ENCODE measurements at places on chromosomes 7 and 10.

DNA sequence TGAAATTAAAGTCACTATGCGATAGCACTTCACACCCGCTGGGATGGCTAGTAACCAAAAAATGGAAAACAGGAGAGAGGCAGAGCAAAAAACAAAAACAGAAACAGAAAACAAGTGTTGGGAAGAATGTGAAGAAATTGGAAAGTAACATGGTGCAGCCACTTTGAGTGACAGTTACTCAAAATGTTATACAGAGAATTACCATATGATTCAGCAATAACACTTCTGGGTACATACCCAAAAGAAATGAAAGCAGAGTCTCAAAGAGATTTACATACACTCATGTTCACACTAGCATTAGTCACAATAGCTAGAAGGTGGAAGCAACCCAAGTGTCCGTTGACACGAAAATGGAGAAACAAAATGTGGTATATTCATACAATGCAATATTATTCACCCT is 88.6 kb upstream of the KCNIP2 start:
- no peak for DNase-seq

- peak; percentile 24 for DNase-seq
Observed at GRCh38 chr10:84427903-84428650, 99.7 kb downstream of the CCSER2 start.

- DNase-seq: no peak
Observed at GRCh38 chr7:135510592-135511183, 786 bp upstream of the CNOT4 start.

DNA sequence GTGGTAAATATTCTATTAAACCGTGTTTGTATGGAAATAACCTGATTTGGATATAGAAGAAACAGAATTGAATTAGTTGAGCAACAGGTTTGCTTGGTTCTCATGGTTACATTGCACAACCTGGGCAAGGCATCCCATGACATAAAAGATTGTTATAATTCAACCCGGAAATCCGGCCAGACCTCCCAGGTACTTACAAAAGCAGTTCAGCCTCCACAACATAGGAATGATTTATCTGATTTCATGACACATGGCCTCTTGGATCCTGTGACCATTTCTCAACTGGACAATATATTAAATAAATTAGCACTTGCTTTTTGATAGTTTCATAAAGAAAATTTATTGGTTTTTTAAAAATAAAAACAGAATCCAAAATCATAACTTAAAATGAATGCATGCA is 55.1 kb upstream of the PTPN12 start:
- DNase-seq: no peak

- no peak for DNase-seq
Observed at GRCh38 chr10:19546224-19546623, 270.0 kb upstream of the PLXDC2 start.

DNA sequence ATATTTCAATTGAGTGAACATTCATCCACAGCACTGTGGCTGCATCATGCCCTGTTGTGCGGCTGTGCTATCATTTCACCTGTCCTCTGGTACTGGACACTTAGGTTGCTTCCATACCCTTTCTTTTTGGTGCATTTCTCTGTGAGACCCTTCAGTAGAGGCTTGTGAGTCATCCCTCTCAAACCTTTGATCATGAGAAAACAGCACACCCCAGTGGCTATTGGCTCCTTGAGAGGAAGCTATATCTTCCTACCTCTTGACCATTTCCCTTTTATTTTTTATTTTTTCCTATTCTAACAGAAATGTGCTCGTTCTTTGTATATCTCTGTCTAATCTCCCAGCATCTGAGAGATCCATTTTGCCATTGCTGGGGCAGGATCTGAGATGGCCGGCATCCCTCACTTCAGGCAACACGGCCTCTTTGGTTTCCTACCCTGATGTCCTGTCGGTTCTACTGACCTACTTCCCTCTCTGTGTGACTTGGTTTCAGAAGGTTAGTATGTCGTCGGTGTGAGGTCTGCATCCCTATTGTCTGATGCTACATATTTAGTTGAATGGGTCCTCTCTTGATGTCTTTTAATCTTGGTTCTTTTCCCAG is 23.8 kb upstream of the PIK3AP1 start:
- no peak for DNase-seq

GRCh38 chr7:84277628-84278224 is 83.1 kb upstream of the SEMA3A start:
- DNase-seq: peak; percentile 64

DNA sequence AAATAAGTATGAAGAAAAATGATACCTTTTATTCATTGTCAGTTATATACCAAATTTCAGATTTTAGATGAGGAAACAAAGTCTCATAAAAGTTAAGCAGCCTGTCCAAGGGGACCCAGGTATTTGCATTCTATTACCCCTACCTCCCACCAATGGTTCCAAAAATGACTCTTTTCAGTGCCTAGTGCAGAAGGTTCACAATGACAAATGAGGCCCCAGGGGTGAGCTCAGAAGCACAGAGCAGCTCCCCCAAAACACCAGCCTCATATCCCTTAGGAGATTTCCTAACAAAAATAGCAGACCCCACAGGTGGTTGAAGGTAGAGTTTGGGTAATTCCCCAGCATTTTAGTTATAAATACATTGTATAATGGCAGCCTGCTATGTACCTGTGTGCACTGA is 168.6 kb downstream of the REEP3 start:
- no peak for DNase-seq

DNA sequence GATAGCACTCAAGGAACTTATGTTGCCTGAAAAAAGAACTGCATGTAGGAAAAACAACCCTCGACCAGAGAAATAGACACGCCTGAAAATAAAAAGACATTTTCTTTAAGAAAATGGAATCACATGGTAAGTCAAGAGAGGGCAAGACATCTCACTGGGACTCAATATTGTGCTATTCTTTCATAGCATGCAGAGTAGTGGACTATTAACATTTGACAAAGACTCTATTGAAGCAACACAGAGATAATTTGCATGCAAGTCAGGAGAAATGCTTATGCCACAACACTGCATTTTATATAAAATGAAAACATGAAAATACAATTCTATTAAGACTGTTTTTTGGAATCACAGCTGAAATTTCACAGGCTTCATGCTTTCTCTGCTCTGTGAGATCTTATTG is 77.9 kb upstream of the RHOBTB1 start:
- DNase-seq: no peak

- DNase-seq: peak; percentile 73
Observed at GRCh38 chr10:50417886-50418830, 166.8 kb upstream of the ASAH2 start.

GRCh38 chr7:44796034-44796503 is 412 bp upstream of the PPIA start:
- no peak for DNase-seq

DNA sequence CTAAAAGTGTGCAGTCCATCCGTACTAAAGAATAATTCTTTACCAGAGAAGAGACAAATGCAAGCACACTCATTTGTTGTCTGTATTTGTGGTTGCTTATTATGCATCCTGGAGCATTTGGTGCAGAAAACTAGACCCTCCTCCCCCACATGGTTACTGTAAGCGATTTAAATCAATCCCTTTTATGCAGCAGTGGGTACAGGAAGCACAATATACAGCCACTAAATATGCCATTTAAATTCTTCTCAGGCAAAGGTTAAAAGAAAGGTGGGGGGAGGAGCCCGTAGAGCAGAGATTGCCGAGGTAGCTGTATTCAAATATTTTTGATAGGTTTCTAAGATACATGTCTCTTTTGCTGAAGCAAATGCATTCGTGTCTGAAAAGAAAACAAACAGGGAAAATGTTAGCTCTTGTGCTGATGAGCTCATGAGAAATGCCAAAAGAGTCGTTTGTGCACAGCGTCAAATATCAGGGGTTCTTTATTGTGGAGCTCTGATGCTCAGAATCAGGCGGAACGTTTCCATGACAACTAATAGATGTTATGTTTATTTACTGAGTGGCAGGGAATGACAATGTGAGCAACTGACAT is 131.3 kb upstream of the NPVF start:
- no peak for DNase-seq

DNA sequence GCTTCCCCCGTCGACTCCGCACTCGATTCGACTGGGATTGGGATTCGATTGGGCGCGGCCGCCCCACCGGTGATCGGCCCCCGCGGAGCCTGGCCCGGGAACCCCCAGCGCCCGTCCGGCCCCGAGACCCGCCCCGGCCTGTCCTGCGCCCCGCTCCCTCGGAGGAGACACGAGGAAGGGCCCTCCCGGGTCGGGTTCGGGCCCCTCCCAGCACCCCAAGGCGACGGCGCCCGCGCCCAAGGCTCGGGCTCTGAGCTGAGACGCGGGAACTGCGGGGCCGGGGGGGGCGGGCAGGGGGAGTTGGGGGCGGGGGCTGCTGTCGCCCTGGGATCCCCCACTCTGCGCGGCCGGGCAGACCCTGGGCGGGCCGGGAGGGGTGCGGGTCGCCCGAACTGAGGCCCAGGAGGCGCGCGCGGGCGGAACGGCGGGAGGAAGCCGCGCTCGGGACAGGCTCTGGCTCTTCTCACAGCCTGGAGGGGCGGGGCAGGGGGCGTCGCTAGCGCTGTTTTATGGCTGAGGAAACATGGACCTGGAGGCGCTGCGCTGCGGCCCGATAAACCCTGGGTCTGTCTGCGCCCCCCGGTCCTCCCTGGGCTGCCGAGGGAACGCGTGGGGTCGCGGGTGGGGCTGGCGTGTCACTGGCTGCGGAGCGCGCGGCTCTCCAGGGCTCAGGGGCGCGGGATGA is 1.7 kb upstream of the NKX6-2 start:
- DNase-seq: peak; percentile 73

DNA sequence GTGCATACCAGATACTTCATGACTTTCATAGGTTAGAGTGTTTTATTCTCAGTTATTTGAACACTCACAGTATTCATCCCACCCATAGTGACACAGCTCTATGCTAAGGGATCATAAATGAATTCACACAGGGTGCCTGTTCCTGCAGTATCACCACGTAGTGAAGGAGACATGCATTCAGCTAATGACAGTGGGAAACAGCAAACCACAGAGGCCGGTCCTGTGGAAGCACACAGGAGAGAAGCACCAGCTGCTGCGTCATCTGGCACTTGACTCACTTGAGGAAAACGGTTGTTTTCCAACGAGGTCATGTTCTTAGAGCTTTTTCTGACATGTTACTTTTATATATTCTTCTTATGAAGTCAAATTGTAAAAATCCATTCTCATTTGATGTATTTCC is 73.0 kb downstream of the UBE3C start:
- DNase-seq: no peak

DNA sequence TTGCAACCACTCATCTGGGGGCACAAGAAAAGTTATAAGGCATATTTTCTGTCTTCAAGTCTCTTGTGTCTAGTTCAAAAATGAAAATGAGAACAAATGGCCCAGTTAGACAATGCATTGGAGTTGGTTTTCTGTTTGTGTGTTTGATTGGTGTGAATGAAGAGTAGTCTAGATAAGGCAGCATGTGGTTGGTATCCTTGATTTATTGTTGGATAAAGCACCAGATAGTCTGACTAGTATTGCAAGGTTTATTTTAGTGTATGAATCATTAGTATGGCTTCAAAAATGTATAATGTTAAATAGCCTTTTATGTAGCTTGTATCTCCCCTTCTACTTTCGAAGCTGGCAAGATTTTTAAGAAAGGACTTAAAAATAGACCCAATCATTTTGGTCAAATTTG is 237.3 kb downstream of the CDK14 start:
- no peak for DNase-seq

GRCh38 chr10:122310311-122311050 is 39.4 kb downstream of the BTBD16 start:
- DNase-seq: no peak

DNA sequence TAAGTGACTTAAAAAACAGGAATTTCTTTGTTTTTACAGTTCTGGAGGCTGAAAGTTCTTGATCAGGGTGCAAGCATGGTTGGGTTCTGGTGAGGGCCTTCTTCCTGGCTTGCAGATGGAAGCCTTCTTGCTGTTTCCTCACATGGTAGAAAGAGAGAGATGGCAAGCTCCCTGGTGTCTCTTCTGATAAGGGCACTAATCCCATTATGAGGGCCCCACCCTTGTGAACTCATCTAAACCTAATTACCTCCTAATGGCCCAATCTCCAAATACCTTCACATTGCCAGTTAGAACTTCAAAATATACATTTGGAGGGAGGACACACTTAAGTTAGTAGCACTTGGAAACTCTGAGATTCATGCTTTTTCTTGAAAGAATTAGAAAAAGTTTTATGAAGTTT is 314.4 kb upstream of the AOAH start:
- no peak for DNase-seq

DNA sequence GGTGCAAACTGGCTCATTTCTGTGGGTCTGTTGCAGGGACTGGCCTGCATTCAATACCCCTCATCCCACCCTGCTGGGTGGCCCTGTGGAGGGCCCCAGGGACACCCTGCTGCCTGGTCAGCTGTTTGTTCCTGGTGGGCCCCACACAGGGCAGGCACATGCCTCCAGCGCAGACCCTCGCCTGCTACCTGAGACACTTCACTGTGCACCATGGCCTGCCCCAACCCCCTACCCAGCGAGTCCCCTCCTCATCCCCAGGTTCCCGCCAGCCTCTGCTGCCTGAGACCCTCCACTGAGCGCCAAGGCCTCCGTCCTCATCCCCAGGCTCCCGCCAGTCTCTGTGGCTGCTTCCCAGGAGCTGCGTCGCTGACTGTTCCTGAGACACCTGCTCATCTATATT is 16.8 kb downstream of the GPR146 start:
- DNase-seq: no peak

DNA sequence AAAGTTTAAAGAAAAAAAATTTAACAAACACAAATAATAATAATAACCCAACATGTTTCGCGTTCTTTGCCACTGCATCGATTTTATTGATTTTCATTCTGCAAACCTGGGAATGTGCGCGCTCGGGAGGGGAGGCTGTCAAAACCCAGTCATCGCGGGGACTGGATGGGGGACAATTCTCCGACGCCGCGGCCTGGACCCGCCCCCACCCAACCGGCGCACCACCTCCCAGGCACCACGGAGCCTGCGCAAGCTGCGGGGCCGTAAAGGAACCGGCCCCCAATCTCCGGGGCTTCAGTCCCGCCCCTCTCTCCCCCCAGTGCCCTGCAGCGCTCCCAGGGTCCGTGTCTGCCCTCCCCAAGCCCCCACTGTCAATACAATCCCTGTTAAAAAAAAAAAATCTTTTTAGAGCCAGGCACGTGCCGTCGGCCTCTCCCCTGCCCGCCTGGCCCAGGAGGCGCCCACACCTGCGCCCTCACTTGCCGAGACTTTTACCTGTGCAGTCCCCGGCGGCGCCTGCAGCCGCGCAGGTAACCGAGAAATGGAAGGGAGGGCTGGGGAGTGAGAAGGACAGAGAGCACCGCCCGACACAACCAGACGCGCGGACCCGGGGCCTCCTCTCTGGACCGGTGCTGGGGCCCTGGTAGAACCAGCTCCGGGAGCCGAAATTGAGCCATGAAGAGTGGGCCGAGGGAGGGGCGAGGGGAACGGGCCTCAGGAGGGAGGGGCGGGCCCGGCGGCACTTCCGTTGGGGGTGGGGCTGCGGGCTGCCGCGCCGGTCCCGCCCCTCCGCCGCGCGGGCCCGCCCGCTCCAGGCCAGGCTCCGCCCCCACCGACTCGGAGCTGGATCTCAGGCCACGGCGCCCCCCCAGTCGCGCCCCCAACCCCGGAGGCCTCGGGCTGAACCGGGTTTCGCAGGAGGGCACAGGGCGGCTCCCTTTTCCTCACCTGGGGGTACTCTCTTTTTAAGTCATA is 7.6 kb upstream of the ZNF503 start:
- DNase-seq: peak; percentile 75

All from WTC11 (cell line).